ENCODE measurements at places on chromosomes 3 and 15. TPM values are rescaled to one million over a fixed set of nuclear protein-coding genes. Genes with fewer than 3 reads are reported as not detected.

DNA sequence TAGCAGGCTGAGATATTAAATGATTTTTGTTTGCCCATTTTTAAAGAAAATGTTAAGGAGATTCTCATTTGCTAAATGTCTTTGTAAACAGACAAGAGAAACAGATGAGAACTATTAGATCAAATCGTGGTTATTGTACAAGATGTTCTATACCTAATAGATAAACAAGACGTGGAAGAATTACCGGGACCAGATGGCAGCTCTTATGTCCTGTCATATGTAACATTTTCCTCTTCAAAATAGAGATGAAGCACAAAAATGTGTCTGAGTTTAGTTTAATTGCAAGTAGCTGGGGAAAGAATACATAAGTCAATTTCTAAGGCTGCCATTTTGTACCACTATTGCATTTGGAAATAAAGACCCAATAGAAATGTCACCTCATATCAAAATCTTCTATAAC lies 553.7 kb downstream of the TUSC7 start:
- no peak overlapping the region for H3K4me3 ChIP-seq
- no peak for DNase-seq
- no peaks in the 10 kb centered on the region for H3K36me3 ChIP-seq
- no peaks in the 10 kb centered on the region for H3K4me1 ChIP-seq
- H3K27ac ChIP-seq = no peak overlapping the region
- H3K27me3 ChIP-seq = no peaks in the 10 kb centered on the region

- DNase-seq = no peak
- H3K27ac ChIP-seq = no peak overlapping the region
- no peaks in the 10 kb centered on the region for H3K4me1 ChIP-seq
- no peak overlapping the region for H3K4me3 ChIP-seq
Observed at GRCh38 chr15:70586241-70586640, 177.1 kb downstream of the UACA start.

DNA sequence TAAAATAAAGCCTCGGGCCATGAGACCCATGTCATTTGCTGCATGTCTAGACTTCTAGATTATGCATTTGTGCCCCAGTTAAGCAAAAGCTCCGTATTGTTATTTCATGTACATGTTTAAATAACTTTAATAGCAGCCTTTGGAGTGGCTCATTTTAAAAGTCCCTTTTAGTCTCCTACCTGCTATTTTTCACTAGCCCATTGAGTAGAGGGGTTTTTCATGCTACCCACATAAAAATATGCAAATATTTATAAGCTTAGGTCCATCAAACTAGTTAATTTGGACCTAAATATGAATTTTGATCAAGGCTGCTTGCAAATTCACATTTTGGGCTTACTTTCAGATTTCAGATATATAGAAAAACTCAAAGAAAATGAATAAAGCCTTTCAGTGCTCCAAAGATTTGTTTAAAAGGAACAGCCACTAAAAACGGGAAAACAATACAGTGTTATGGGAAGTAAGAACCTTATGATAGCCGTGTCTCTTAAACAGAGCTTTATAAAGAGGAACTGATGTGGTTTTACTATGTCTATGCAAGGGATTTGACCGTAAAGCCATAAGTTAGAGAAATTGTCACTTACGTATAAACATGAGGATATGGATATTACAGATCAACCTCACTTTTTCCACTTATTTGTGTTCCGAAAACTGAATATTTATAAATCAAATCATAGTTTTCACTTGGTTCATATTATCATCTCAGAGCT lies 30.0 kb downstream of the FILIP1L start:
- DNase-seq = no peak
- H3K36me3 ChIP-seq = no peaks in the 10 kb centered on the region
- H3K4me3 ChIP-seq = no peak overlapping the region
- H3K27ac ChIP-seq = no peak overlapping the region

DNA sequence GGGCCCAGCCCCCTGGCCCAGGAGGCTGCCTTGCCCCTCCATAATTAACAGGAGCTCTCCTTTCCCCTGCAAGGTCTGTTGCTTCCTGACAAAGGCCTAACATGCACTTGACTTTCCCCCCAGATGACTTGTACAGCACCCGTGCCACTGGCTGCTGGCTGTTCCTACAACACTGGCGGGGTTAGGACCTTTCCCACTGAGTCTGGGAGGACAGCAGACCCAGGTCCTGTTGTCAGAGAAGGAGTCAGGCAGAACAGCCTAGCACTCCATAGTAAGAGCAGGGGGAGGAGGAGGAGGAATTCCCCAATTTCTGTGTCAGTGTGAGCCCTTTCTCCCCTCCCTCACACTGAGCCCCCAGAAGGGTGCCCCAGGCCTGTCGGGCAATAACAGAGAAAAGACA lies 99.2 kb downstream of the CORO2B start:
- no peak overlapping the region for H3K4me3 ChIP-seq
- no peak overlapping the region for H3K27ac ChIP-seq
- no peak for DNase-seq
- no peaks in the 10 kb centered on the region for H3K27me3 ChIP-seq

SLC12A6 gene
- 32.6 TPM for total RNA-seq

HIGD2B gene
- 0.33 TPM for total RNA-seq

All from thyroid gland (tissue), 4 donors.